ENCODE measurements at places on chromosomes 16 and 17. TPM values are rescaled to one million over a fixed set of nuclear protein-coding genes. Genes with fewer than 3 reads are reported as not detected.

GRCh38 chr16:554297-554621, 5.9 kb upstream of the PRR35 start:
- no peak for DNase-seq

GRCh38 chr17:43576563-43577229, 30.6 kb upstream of the ETV4 start:
- DNase-seq = peak; percentile 50

SKAP1 gene
- not detected for total RNA-seq

ADPRM gene
- 8.8 TPM for total RNA-seq

DNA sequence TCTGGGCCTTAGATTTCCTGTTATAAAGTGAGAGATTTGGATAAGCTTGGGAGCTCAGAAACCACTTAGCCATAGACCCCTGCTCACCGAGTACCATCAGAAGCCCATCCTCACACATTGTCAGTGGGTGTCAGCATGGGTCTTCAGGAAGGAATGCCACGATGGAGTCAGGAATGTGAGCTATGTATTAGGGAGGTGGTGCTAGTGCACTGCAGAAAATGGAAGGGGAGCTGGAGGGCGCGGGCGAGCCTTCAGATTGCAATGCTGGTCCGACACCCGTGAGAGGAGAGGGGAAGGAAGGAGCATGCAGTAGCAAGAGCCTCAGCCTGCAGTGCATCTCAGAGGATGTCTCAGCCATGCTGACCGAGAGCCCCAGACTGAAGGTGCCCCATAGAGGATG, 294.5 kb downstream of the FOXL1 start:
- DNase-seq = no peak

P2RX1 gene
- not detected for total RNA-seq

DNA sequence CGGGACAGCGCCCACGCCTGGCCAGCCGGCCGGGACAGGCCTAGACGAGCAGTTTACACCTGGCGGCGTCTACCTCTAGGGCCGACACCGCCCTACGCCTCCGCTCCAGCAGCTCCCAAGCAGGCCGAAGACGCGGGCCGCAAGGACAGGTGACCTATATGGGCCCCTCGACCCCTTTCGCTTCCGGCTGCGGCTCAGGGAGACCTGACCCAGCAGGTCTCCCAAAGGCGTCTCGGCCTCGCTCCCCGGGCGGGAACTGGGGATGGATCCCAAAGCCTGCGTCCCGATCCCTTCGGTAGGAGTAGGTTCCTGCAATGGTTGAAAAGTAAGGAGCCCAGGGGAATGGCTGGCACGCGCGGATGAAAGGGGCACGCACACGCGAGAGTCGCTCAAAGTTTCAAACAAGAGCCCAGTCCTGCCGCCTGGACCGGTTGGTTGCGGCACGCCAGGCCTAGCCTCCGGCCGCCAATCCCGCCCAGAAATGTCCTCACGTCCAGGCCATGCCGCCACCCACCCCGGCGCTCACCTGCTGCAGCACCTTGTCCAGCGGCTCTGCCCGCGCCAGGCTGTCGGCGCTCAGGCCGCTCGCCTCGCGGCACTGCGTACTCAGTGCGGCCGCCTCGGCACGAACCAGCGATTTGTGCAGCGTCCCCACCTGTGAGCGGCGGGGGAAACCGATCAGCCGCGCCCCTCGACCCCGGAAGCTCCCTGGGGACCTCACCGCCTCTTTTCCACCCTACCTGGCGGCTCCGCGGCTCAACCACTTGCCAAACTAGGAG, 630 bp downstream of the ESRP2 start:
- DNase-seq = peak; percentile 75

TBC1D28 gene
- total RNA-seq = not detected

SPAG5 gene
- 38.9 TPM for total RNA-seq

DNA sequence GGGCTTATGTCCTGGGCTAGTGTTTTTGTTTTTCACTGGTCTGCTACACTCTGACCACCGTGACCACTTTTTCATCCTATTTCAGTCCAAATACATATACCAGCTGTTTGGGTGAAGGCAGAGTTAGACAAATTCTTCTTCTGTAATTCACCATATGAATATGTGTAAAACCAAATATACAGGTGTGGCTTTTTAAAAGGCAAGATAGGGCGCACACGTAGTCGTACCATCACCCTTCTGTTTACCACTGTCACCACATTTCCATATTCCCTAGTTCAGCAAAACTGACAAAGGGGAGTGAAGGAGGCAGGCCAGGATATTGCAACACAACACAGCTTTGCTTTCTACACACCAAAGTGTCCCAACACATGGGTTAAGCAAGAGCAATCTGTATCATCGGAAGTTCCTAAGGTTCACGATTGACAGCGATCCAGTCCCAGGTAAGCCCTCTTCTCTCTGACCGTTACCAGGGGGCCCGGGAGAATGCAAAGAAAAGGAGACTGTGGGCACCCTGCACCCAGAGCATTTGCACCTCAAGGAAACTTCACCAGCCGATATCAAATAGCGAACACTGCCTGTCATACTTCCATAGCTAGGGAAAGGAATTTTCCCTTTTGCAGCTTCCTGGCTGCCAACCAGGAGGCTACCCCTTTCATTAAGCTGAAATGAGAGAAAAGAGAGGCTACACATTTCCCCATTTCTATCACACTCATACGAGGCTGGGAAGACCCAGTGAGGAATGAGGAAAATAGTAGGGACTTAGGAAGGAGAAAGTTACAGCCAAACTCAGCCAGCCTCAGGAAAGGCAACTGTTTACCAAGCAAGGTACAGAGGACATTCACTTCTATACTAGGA, 23.1 kb downstream of the CREBBP start:
- DNase-seq = peak; percentile 71

DNA sequence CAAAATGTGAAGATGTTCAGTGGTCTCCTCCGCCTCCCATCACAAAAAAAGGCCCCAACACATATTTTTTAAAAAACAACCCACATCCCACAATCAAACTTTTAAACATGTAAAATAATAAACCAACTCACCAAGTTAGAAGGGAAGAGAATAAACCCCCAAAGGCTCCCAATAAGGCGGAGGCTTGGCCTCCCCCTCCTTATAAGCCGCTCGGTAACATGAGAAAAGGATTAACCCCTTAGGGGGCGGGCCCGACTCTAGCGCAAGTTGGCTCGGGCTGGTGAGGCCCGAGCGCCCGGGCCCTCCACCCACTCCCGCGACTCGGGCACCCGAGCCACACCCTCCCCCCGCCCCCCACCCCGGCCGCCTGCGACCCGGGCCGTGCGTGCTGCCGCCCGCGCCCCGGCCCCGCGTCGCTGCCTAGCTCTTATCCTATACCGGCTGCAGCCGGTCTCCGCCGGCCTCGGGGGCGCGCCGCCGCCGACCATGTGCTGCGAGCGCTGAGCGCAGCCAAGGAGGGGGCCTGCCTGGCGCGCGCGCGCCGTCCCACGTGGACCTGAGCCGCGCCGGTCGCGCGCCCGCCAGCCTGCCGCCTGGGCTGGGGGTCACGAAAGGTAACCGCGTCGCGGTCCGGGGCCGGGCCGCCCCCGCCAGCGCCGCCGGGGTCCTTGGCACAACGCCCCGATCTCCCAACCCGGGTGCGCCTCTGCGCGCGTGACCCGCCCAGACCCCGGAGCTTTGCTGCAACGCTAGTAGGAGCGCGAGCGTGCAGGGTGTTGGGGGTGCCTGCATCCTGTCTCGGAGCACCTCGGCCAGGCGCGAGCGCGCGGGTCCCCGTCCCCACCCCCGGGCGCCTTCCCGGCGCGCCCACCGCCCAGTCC, at the start of the genes ARSG and SLC16A6:
TSS of gene ARSG (plus strand) at position 541 of the 881 bp plus-strand sequence. CDS start 15,999 bp downstream, outside the sequence.
TSS of gene SLC16A6 (minus strand) at position 173 of the 881 bp plus-strand sequence. CDS start 12,807 bp downstream, outside the sequence.
- no peak for DNase-seq

DNA sequence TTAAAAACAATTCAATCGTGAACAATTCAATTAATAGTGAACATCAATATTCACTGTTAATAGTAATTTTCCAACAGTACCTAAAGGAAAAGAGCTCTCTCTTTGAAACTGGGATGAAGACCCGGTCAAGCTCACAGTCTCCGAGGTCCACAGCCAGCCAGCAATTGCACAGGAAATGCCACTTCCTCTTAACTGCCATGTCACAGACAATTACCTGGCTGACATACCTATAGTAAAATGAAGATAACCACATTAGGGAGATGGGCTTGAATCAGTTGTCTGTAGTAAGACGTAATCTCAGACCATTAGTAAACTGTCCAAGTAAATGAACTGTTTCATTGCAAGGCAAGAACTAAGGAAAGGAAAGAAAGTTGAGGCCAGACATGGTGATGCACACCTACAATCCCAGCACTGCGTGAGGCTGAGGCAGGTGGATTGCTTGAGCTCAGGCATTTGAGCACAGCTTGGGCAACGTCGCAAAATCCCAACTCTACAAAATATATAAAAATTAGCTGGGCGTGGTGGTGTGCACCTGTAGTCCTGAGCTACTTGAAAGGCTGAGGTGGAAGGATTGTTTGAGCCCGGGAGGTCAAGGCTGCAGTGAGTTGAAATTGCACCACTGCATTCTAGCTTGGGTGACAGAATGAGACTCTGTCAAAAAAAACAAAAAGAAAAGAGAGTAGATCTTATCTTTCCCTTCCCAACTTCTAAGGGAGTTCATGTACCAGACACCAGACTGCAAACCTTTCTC, 36.9 kb downstream of the PKD1L3 start:
- DNase-seq = no peak

DNA sequence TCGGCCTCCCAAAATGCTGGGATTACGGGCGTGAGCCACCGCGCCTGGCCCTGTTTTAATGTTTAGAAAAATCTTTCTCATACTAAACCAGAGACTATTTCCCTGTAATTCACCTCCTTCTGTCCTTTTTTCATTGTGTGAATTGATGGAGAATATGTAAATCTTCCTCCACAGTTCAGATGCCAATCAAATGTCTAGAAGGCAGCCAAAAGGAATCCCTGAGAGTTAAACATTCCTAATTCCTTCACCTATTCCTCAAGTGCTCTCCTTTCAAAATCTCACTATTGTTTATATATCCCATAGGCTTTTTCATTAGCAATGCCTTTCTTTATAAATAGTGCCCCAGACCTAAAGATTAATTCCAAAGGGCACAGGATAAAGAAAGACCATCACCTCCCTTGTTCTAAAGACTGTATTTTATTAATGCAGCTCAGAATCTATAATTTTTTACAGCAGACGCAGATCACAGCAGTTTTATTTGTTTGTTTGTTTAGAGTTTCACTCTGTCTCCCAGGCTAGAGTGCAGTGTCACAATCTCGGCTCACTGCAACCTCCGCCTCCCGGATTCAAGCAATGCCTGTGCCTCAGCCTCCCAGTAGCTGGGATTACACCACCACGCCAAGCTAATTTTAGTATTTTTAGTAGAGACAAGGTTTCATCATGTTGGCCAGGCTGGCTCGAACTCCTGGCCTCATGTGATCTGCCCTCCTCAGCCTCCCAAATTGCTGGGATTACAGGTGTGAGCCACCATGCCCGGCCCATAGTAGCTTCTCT, 30.5 kb downstream of the COPZ2 start:
- DNase-seq = no peak

CENPN gene
- 32.5 TPM for total RNA-seq

DNA sequence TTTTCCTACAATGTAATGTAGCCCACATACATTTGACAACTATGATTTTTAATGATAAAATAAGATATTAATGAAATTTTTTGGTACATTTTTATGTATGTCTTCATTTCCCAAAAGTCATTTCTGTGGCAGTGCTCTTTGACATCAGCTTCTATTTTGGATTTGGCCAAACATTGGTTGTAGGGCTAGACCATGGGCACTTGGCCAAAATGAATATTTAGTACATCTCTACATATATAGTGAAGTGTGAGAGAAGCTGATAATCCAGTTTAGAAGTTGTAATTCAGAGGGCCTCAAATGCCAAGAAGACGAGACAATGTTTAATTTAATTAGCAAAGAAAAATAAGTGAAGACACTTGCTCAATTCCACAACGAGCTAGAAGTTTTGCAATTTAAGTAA, 724.9 kb upstream of the SOX9 start:
- DNase-seq = no peak

EVI2A gene
- total RNA-seq = not detected
